ENCODE measurements at places on chromosomes 3 and 15.

DNA sequence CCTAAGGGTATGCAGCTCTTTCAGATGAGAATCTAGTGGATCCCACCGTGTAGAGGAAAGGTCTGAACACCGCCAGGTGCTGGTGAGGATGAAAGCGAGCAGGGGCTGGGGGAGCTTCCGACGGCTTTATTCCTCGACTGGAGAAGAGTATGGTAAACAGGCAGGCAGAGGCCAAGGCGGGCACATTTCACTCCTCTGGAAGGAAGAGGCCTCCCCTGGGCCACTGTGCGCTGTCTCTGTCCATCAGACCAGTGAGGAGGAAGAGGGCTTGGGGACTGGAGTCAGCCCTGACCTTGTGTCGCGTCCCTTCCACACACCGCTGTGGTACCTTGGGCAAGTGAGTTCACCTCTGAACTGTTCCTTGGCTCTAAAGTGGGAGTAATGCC, 4.2 kb downstream of the GHRL start:
- DNase-seq: no peak

DNA sequence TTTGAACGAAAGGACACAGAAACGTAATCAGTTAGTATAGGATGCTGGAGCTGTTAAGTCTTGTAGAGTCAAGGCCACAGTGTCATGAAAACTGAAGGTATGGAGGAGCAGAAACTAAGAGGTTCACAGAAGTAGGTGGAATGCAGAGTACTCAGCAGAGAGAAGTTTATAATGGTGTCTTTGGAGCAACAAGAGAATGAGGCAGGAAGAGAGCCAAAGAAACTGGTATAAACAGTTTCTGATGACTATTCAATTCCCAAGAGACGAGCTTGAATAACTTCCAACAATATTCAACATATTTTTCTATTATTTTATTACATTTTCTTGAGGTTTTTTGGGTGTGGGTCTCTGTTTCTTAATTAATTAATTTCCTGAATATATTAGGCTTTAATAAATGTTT, 29.6 kb downstream of the GALK2 start:
- DNase-seq: no peak

DNA sequence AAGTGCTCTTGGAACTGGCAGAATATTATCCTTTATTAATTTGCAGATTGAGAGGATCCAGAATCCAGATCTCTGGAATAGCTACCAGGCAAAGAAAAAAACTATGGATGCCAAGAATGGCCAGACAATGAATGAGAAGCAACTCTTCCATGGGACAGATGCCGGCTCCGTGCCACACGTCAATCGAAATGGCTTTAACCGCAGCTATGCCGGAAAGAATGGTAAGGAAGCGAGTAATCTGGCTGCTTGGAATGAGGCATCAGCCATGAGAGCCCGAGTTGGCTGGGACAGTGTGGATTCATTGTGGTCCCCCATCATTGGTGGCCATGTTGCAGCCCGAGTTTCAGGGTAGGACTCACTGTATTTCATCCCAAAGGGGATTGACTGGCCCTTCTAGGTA, 47.1 kb downstream of the PARP14 start:
- DNase-seq: no peak

DNA sequence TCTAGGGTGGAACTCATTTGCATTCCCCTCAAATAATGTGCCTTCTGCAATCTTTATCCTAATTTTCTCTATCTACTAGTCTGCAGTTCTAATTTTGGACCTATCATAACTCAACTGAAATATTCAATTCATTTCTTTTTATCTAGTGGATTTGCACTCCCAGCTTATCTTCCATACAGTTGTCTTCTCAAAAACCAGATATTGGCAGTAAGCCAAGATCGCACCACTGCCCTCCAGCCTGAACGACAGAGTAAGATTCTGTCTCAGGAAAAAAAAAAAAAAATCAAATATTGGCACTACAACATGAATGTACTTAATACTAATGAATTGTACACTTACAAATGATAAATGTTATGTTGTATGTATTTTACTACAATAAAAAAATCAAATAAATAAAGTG, 18.0 kb upstream of the CHMP2B start:
- DNase-seq: no peak

DNA sequence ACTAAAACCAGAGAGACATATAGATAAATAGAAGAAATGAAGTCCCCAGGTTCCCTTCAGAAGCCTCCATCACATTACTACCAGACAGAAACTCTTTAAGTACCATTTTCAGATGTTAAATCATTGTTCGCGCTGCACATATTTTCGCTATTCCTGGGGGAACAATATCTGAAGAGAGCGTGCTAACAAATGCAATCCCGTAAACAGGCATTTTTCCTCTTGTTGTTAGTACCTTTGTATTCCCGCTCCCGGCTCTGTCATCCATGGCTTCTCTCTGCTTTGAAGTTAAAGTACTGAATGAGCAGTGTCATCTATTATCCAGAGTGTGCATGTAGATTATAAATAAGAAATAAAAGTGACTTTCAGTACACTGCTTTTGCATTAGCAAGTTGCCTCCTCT, 412.3 kb downstream of the FOXP1 start:
- DNase-seq: no peak

- no peak for DNase-seq
Observed at GRCh38 chr15:31925541-31925940, 104.8 kb upstream of the CHRNA7 start.

Measured in stimulated activated CD4-positive, alpha-beta T cell treated with anti-CD3 and anti-CD28 coated beads, Interleukin-12 subunit alpha, Interleukin-12 subunit beta, amount 100 ng/mL, for 24 hours (primary cell).